CD4-positive, alpha-beta T cell (primary cell): ENCODE measurements at places on chromosomes 13 and 19. TPM values are rescaled to one million over a fixed set of nuclear protein-coding genes. Genes with fewer than 3 reads are reported as not detected.

GRCh38 chr13:96636001-96636709 is 358.1 kb downstream of the OXGR1 start:
- no peak overlapping the region for H3K27ac ChIP-seq
- H3K4me3 ChIP-seq, result no peak overlapping the region
- no peaks in the 10 kb centered on the region for H3K4me1 ChIP-seq
- no peaks in the 10 kb centered on the region for H3K27me3 ChIP-seq
- no peak for DNase-seq

DNA sequence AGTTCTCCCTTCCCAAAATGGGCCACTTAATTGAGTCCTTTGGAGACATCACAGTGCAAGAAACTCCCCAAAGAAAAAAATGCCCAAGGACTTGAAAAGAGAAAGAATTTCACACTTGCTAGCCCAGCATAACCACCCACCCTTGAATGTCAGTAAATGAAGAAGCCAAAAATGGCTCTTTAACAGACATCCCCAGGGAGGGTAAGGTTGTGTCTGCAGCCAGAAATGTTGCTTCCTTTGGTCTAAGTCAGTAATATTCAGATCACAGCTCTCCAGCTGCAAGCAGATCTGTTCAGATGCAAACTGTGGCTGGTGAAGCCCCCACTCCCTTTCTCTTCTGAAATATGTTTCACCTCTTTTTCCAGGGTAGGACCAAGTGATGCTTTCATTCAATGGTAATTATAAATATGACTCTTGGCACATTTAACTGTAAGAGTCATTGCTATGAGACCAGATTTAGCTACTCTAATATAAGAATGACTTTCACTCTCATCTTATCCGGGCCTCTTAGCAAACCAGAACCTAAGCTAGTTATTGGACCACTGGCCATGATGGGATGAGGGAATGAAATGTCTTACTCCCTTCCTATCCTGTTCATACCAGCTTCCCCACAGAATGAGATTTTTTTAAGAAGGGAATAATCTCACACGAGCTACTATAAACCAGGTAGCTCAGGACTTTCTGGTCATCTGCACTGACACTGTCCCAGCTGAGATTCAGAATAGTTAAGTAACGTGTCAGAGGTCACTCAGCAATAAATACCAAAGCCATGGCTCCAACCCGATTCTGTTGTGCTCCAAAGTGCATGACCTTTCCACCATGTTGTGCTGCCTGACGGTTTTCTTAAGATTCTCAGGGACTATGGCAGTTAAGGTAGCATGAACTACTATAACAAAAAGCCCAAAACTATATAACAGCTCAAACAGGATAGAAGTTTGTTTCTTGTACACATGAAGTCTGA is 234.1 kb downstream of the FOXO1 start:
- H3K27ac ChIP-seq, result no peak overlapping the region
- H3K27me3 ChIP-seq, result no peaks in the 10 kb centered on the region
- no peaks in the 10 kb centered on the region for H3K36me3 ChIP-seq

DNA sequence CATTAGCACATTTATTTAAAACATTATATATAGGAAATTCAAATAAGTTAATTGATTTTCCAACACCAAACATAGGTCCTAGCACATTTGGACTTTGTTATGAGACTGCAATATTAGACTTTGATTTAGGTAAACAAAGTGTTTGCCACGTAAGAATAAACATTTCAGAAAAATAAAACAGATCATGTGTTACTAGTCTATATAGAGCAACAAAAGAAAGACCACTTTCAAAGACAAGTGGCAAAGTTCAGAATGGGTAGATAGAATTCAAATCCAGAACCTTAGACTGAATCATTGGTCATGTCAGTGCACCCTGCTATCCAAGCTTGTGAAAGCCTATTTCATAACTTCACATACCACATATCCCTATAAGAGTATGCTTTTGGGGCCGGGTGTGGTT is 66.7 kb upstream of the PRR20A start:
- H3K27ac ChIP-seq, result no peak overlapping the region
- no peaks in the 10 kb centered on the region for H3K4me1 ChIP-seq
- no peak overlapping the region for H3K4me3 ChIP-seq
- no peak for DNase-seq

GRCh38 chr13:109790942-109791605 is 4.7 kb upstream of the IRS2 start:
- H3K4me1 ChIP-seq, result peaks cover 16% of the 10 kb centered on the region
- peak; percentile 28 for DNase-seq
- H3K27ac ChIP-seq, result no peak overlapping the region
- H3K36me3 ChIP-seq, result no peaks in the 10 kb centered on the region

DNA sequence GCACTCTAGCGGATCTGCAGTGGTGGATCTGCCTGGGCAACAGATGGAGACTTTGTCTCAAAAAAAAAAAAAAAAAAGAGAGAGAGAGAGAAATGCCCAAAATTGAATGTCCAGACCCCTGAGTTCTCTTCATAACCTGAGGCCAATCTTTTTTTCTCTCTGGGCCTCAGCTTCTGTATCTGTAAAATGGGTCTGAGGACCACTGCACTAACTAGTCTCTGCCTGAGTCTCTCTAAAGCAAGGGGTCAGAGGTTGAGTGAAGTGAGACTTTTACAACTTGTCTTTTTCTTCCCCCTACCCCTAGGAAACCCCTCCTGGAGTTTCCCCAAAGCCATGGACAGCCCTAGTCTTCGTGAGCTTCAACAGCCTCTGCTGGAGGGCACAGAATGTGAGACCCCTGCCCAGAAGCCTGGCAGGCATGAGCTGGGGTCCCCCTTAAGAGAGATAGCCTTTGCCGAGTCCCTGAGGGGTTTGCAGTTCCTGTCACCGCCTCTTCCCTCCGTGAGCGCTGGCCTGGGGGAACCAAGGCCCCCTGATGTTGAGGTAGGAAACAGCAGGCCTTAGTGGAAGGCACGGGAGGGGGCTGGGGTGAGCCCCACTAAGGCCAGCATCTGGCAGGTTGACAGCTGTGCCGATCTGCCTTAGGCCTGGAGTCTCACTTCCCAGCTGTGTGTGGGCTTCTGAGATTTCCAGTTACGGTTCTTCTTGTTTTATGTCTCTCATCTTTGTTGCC is 1.8 kb downstream of the TMEM91 start:
- no peak overlapping the region for H3K27ac ChIP-seq
- peaks cover 20% of the 10 kb centered on the region for H3K4me1 ChIP-seq
- no peak overlapping the region for H3K4me3 ChIP-seq
- H3K36me3 ChIP-seq, result no peaks in the 10 kb centered on the region
- no peaks in the 10 kb centered on the region for H3K27me3 ChIP-seq

DNA sequence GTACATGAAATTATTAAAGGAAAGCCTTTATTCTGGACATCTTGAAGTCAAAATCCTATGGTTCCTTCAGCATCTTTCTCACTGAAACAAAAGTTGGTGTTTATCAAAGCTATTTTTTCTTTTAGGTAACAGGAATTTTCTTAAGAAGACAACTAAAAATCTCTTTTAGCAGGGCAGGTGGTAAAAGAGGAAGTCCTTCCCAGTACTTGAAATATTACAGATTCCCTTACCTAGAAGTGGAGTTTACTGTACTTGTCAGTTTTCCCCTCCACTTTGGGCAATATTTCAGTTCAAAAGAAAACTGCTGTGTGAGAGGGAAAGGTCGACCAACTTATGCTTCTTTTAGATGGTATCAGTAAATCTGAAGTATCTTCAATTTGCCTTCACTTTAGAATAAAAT is 64.3 kb upstream of the TDRD3 start:
- H3K36me3 ChIP-seq, result no peaks in the 10 kb centered on the region
- no peak for DNase-seq
- H3K4me1 ChIP-seq, result no peaks in the 10 kb centered on the region
- no peaks in the 10 kb centered on the region for H3K27me3 ChIP-seq
- no peak overlapping the region for H3K4me3 ChIP-seq

DNA sequence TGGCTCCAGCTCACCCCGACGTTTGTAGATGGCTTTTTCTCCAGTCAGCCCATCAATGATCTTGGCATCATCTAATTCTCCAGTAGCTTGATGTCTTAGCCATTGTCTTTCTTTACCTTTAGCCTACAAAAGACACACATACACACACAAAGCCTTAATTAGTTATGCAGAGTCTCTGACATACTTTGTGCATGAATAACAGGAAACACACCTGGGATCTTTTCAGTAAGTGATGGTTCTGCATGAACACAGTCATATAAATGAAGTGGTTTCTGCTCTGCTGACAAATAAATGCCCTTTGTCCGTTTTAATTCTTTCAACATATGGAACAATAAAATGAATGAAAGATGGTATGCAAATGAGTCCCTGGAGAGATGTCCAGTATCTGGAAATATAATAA is 133.3 kb downstream of the RGCC start:
- no peaks in the 10 kb centered on the region for H3K27me3 ChIP-seq
- H3K27ac ChIP-seq, result no peak overlapping the region
- H3K4me3 ChIP-seq, result no peak overlapping the region
- H3K36me3 ChIP-seq, result peaks cover 10% of the 10 kb centered on the region
- peaks cover 3% of the 10 kb centered on the region for H3K4me1 ChIP-seq

GRCh38 chr19:18504886-18505610 is 16.8 kb downstream of the ELL start:
- H3K27me3 ChIP-seq, result no peaks in the 10 kb centered on the region
- no peaks in the 10 kb centered on the region for H3K36me3 ChIP-seq
- no peak overlapping the region for H3K27ac ChIP-seq
- no peak for DNase-seq
- H3K4me3 ChIP-seq, result no peak overlapping the region

- peaks cover 3% of the 10 kb centered on the region for H3K36me3 ChIP-seq
- H3K4me3 ChIP-seq, result no peak overlapping the region
- H3K27ac ChIP-seq, result no peak overlapping the region
- H3K27me3 ChIP-seq, result no peaks in the 10 kb centered on the region
- no peak for DNase-seq
Measured at GRCh38 chr19:976476-976875, 7.7 kb upstream of the WDR18 start.

GRCh38 chr19:51138549-51138979 is 3.5 kb upstream of the SIGLEC7 start:
- H3K36me3 ChIP-seq, result no peaks in the 10 kb centered on the region
- H3K4me3 ChIP-seq, result no peak overlapping the region
- no peak overlapping the region for H3K27ac ChIP-seq

GRCh38 chr19:36097036-36097435 is 13.9 kb upstream of the OVOL3 start:
- DNase-seq, result no peak
- H3K4me1 ChIP-seq, result no peaks in the 10 kb centered on the region
- no peaks in the 10 kb centered on the region for H3K36me3 ChIP-seq
- no peak overlapping the region for H3K4me3 ChIP-seq
- no peak overlapping the region for H3K27ac ChIP-seq

GRCh38 chr19:38693380-38694223 is 46.2 kb downstream of the ACTN4 start:
- no peak for DNase-seq
- peaks cover 81% of the 10 kb centered on the region for H3K4me1 ChIP-seq
- H3K27ac ChIP-seq, result peak overlapping the region; percentile 47
- peaks cover 19% of the 10 kb centered on the region for H3K36me3 ChIP-seq

- no peak overlapping the region for H3K4me3 ChIP-seq
- no peaks in the 10 kb centered on the region for H3K27me3 ChIP-seq
- no peaks in the 10 kb centered on the region for H3K4me1 ChIP-seq
- no peak overlapping the region for H3K27ac ChIP-seq
- no peaks in the 10 kb centered on the region for H3K36me3 ChIP-seq
Measured at GRCh38 chr13:76271728-76272232, 614.4 kb downstream of the KCTD12 start.

GRCh38 chr13:109331898-109332297 is 454.5 kb downstream of the IRS2 start:
- H3K27me3 ChIP-seq, result peaks cover 2% of the 10 kb centered on the region
- H3K36me3 ChIP-seq, result no peaks in the 10 kb centered on the region
- no peak overlapping the region for H3K4me3 ChIP-seq

GRCh38 chr13:92260363-92260762 is 861.9 kb downstream of the GPC5 start:
- H3K36me3 ChIP-seq, result no peaks in the 10 kb centered on the region
- H3K27ac ChIP-seq, result no peak overlapping the region
- H3K4me3 ChIP-seq, result no peak overlapping the region
- no peaks in the 10 kb centered on the region for H3K4me1 ChIP-seq

DNA sequence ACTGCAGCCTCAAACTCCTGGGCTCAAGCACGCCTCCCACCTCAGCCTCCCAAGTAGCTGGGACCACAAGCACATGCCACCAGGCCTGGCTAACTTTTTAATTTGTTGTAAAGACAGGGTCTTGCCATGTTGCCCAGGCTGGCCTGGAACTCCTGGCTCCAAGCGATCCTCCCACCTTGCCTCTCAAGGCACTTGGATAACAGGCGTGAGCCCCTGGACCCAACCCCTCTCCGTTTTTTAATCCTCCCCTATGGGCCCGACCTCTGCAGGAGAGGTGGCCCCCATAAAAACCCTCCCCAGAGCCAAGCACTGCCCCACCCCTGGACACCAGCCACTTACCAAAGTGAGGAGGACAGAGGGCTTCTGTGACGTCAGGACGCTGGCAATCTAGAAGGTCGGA is 28.6 kb downstream of the PEPD start:
- H3K27ac ChIP-seq, result no peak overlapping the region
- no peak for DNase-seq
- H3K4me1 ChIP-seq, result no peaks in the 10 kb centered on the region
- H3K27me3 ChIP-seq, result no peaks in the 10 kb centered on the region
- peaks cover 7% of the 10 kb centered on the region for H3K36me3 ChIP-seq

DNA sequence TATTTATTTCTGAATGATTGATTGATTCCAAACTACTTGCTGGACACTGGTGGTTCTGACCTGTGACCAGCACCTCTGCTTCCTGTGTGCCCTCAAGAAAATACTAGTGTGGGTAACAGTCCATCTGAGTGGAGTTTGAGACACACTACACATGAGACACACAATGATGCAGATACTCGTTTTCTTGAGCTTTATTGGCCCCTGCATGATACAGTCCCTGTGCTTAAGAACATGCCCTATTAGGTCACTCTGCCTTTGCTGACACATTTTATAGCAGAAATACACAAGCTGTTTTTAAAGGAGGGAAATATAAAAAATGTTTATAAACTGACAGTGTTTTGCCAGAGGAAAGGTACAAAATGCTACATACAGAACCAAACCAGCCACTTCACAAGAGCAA is 126.9 kb downstream of the STK24 start:
- peaks cover 51% of the 10 kb centered on the region for H3K36me3 ChIP-seq
- H3K27me3 ChIP-seq, result no peaks in the 10 kb centered on the region
- H3K27ac ChIP-seq, result peak overlapping the region; percentile 1
- H3K4me1 ChIP-seq, result peaks cover 21% of the 10 kb centered on the region

- DNase-seq, result no peak
- no peaks in the 10 kb centered on the region for H3K27me3 ChIP-seq
- H3K36me3 ChIP-seq, result peaks cover 35% of the 10 kb centered on the region
- no peak overlapping the region for H3K4me3 ChIP-seq
- H3K27ac ChIP-seq, result no peak overlapping the region
- no peaks in the 10 kb centered on the region for H3K4me1 ChIP-seq
Measured at GRCh38 chr13:111265006-111265700, 55.3 kb upstream of the TEX29 start.

DNA sequence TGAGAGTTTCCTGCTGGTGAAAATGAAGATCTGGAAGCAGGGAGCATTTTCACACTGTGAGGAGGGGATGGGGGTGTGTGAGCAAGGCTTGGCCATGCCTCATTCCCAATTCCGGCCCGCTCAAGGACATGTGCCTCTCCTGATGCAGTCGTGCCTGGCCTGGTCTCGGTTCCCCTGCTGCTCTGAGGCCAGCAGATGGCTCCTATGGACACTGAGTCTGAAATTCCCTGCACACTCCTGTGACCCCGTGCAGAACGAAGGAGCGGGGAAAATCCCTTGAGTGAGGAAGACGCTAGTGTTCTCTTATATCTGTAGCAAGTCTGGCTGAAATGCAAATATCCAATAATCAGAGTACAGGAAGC is 363 bp upstream of the ZNF763 start:
- no peak for DNase-seq

Gene FAAP24
- 0.91 TPM for total RNA-seq

Gene CFAP97D2
- 0.47 TPM for total RNA-seq

Gene FBN3
- not detected for total RNA-seq

Gene CAPN12
- total RNA-seq, result 1.6 TPM

Gene C19orf81
- total RNA-seq, result not detected

Gene ZNF211
- total RNA-seq, result 30.5 TPM
